ENCODE measurements at places on chromosomes 16 and 17.

GRCh38 chr17:38602453-38602852 is 3.3 kb downstream of the SRCIN1 start:
- DNase-seq, result no peak

- DNase-seq, result no peak
Measured at GRCh38 chr16:25575363-25575762, 116.4 kb upstream of the HS3ST4 start.

DNA sequence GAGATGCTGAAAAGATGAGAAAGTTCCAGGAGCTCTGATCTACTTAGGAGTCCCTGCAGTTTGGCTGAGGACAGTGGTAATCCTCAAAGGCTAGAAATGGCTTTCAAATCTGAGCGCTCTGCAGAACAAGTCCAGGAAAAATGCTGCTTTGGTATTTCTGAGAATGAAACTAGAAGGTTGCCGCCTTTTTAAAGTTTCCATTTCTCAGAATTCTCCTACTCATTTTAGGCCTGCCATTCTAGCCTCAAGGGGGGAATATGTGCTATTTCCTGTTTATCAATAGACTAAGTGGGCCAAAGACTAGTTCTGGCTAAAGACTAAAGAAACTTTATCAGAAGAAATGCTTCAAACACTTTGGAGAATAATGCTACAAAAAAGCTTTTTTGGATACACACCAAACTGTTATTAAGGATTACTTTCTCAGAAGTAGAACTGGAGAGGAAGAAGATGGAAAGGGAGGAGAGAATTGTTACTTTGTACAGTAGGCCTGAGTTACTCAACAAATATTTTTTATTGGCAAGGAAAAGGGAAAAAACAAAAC is at the start of gene SLFN12L:
SLFN12L (minus strand) TSS at position 78 of the 541 bp plus-strand sequence. CDS start 15,314 bp downstream, outside the sequence.
- no peak for DNase-seq

DNA sequence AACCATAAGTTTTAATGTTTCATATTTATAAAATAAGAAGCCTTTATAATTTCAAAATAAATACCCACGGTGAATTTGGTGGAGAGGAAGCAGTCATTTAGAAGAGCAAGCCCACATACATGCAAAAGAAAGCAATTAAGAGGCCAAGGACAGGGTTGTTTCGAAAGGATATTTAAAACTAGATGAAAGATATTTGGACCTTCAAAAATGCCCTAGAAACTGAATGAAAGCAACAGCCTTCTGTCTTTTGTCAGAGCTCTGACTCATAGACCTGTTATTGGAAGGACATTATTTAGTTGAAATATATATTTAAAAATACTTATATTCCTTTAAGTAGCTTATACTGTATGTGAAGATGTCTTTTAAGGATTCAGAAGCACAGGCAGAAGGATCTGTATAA is 8.6 kb upstream of the METTL9 start:
- DNase-seq, result no peak

DNA sequence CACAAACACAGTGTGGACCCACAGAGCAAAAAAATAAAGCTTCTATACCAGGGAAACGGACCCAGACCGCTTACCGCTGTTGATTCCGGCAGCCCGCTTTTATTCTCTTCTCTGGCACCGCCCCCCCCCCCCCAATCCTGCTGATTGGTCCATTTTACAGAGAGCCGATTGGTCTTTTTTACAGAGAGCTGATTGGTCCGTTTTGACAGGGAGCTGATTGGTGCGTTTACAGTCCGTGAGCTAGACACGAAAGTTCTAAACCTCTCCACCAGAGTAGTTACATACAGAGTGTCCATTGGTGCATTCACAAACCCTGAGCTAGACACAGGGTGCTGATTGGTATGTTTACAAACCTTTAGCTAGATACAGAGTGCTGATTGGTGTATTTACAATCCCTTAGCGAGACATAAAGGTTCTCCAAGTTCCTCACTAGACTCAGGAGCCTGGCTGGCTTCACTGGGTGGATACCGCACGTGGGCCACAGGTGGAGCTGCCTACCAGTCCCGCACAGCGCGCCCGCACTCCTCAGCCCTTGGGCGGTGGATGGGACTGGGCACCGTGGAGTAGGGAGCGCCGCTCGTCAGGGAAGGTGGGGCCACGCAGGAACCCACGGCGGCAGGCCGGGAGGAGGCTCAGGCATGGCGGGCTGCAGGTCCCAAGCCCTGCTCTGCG is 92.4 kb downstream of the HAPSTR1 start:
- no peak for DNase-seq

DNA sequence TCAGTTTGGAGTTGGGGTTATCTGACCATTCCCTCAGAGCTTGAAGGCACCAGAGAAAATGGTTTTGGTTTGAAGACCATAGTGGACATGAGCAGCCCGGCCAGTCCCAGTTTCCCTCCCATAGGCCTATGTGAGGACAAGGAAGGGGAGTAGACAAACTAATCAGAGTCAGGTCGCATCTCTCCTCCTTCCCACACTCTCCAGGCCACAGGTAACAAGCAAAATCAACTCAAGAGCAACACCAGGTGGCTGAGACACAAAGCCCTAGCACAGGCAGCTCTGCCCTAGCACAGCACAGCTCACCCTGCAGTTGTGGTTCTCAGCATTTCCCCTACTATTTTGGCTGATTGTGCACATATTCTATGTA is 7.2 kb downstream of the SUPT4H1 start:
- DNase-seq, result peak; percentile 63

DNA sequence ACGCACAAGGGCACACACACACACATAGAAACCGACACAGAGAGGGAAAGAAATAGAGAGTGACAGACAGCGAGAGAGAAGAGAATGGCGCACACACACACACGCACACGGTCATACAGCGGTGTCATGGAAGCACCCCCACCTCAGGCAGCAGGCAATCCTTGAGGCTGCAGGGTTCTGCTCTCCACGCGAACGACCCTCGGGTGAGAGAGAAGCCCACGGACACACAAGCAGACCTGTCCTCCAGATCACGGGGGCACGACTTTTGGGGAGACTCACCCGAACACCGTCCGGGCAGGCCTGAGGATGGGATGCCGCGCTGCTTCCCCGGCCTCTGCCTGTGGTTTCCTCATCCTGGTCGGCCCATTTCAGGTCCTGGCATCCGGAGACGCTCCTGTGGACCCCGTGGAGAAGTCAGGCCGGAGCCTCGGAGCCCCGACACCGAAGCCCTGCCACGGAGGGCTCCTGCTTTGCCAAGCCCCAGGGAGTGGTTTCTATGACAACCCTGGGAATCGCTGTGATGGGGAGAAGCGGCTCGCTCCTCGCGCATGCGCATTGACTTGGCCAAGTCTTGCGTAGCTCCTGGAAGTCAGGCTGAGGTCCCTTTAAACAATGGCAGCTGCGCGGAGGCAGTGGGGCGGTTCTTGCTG is 118.2 kb upstream of the KCNJ18 start:
- peak; percentile 42 for DNase-seq

- DNase-seq, result no peak
Measured at GRCh38 chr16:28181515-28181914, 30.2 kb downstream of the XPO6 start.

DNA sequence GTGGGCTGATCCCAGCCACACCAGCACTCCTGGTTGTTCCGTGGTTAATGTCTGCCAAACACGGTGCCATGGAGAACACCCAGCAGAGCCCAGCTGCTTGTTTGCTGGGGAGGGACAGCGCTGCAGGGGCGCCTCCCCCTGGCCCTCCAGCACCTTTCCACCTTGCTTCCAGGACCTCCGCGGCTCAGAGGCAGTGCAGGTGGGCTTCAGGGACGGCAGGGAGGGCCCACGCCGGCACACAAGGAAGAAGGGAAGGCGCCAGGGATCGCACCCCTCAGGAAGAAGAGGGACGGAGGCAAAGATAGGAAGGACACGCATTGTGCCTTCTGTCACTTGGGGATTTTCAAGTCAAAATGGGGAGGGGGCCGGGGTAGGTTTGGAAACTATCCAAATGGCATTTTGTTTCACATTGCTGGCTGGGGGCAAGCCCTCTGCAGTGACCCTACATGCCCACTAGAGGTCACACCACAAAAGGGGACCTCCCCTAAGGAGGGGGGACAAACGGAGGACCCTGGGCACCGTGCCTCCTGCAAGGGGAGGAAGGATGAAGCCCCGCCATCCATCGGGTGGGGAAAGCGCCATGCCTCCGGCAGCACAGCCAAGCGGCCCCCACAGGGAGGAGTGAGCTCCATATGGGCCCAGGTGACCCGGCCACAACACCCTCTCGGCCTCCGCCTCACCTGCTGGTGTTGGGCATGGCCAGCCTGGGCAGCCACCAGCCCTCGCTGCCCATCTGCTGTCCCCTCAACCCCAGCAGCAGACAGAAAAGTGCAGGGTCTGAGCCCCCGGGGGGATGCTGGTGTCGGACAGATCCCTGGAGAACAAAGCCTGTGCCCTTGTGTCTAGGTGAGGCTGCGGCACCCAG is 7.5 kb upstream of the C16orf95 start:
- DNase-seq, result peak; percentile 50

GRCh38 chr16:65494080-65494479 is 372.2 kb upstream of the CDH11 start:
- no peak for DNase-seq

DNA sequence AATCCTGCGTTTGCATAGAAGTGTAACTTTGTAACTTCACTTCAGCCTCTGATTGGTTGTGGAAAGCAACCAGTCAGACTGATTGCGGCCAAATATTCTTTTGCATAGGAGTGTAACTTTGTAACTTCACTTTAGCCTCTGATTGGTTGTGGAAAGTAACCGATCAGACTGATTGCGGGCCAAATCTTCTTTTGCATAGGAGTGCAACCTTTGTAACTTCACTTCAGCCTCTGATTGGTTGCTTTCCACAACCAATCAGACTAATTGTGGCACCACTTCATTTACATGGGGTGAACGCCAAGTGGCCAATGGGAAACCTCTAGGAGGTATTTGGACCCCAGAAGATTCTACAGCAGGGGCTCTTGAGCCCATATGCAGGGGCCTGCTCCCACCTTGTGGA is 1.8 kb upstream of the TMEM98 start:
- DNase-seq, result no peak

- no peak for DNase-seq
Measured at GRCh38 chr17:79465681-79466025, 145.2 kb downstream of the RBFOX3 start.

- DNase-seq, result no peak
Measured at GRCh38 chr16:81571592-81572385, 127.2 kb downstream of the CMIP start.

- DNase-seq, result no peak
Measured at GRCh38 chr16:79210607-79211006, 389.9 kb downstream of the MAF start.

DNA sequence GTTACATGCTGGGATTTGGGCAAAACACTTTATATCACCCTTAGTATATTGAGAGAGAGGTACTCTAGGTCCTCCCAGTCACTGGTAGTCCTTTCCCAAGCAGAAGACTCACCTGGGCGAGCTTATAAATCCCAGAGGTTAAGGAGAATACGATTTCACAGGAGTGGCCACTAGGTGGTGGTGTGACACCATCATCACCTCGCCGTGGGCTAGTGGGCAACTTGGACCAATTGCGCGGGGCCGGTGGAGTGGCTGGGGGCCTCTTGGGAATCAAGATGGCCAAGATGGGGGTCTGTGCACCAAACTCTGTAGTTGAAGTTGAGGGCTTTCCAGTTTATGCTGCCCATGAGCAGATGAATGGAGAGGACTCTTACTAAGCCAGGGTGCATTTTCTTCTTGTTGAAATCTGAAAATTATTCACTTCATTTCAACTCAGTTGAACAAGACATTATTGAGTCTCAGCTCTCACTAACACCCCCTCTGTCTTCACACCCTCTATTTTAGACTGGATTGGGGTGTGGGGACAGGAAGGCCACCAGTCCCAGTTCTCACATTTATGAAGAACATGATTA is 38.2 kb upstream of the PIRT start:
- DNase-seq, result peak; percentile 28

GRCh38 chr16:15792563-15792971 is 64.3 kb downstream of the MYH11 start:
- no peak for DNase-seq

- no peak for DNase-seq
Measured at GRCh38 chr17:63376949-63377348, 69.2 kb downstream of the CYB561 start.

- no peak for DNase-seq
Measured at GRCh38 chr16:85959686-85960085, 60.7 kb downstream of the IRF8 start.

DNA sequence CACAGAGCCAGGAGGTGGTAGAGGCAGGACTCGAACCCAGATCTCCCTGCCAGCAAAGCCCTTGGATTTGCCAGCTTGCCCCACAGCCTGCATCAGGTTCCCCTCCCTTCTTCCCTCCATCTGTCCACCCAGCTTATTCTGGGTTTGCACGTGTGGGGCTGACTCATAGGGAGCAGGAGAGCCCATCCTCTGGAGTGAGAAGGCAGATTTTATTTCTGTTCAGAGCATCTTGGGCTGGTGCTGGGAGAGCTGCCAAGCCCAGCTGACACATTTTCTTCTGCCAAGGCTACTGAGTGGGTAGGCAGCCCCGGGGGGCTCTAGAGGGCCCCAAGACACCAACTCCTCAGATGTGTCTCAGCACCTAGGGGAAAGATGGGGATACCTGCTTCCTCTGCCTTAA is 106.3 kb upstream of the CRHR1 start:
- no peak for DNase-seq

DNA sequence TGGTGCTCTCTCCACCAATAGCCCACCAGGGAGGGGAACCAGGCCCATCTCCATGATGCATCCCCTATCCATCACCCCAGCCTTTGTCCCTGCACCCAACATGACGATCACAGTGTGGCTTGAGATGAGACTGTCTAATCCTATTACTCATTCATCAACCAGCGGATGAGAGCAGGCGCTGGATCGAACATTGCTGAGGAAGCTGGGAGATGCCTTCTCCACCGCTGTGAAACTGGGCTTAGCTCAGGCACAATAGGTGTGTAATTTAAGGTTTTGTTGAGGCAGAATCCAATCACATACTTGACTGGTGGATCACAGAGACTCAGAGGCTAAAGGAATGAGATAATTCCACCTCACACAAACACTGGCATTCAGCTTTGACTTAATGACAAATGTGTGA is 64.6 kb upstream of the IRX3 start:
- no peak for DNase-seq

- DNase-seq, result no peak
Measured at GRCh38 chr17:65627108-65627507, 65.7 kb upstream of the AXIN2 start.

DNA sequence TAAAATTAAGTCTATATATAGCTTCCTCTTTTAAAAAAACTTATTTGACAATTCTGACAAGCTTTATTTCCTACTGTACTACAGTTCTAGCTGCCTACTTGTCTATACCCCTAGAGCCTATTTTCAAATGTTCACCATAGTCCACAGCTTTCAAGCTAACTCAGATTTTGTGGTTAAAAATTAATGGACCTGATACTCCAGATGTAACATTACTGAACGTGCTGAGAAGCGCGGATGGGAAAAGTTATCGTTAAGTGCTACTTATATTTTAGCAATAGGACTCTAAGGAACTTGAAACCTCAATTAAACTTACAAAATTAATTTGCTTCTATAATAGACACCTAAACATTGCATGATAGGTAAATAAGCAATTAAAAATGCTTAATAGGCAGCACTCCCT is 31.2 kb downstream of the GNA13 start:
- no peak for DNase-seq

DNA sequence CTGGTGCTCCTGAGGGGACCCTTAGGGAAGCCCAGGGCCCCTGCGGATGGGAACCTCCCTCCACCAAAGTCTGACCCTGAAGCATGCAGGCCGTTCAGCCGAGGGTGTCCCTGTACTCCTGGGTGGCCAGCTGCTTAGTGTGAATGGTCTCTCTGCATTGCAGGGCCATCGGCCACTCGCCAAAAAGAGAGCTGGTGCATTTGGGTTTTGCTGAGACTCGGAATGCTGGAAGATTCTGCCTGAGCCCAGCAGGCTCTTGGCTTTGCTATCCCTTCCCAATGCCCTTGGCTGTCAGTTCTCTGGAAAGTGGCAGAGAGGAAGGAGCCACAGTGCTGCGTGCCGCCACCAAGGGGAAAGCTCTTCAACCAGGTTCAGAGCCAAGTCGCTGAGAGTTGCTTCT is 2.8 kb downstream of the MEOX1 start:
- no peak for DNase-seq

Measured in activated naive CD8-positive, alpha-beta T cell treated with anti-CD3 and anti-CD28 coated beads, Interleukin-2, amount 10 ng/mL, durations not matched to agents 7 days and 5 days (primary cell).